ENCODE measurements at places on chromosomes 11 and 22.

- no peak for DNase-seq
These were observed 10.5 kb downstream of the ARL14EP start for GRCh38 chr11:30333405-30333804.

DNA sequence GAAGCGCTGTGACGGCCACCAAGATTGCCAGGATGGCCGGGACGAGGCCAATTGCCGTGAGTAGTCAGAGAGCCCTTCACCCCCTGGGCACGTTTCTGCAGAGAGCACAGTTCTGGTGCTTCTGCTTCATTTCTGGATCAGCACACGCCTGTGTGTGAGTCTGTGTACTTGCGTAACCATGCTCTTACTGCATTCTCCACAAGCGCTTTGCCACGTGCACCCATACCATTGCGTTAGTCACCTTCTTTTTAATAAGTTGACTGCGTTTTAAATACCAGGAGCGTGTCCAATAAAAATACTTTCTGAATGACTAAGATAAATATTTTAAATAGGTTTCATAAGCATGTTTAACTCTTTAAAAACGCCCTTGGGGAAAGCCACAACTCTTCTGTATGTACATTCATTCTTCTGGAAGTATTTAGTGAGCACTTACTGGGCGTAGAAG lies 143.0 kb upstream of the SORL1-AS1 start:
- peak; percentile 99 for DNase-seq

- no peak for DNase-seq
These were observed 85.8 kb downstream of the SERGEF start for GRCh38 chr11:17927041-17927440.

- no peak for DNase-seq
These were observed 562 bp downstream of the SHANK2 start for GRCh38 chr11:71251761-71252268.
